ENCODE measurements at places on chromosomes 2 and 18.

GRCh38 chr2:47386551-47386950 lies 16.4 kb upstream of the MSH2 start:
- DNase-seq = no peak

GRCh38 chr2:70024284-70024683 lies 62.9 kb upstream of the ASPRV1 start:
- no peak for DNase-seq

GRCh38 chr2:234958746-234959395 lies 7.1 kb downstream of the SH3BP4 start:
- DNase-seq = no peak

DNA sequence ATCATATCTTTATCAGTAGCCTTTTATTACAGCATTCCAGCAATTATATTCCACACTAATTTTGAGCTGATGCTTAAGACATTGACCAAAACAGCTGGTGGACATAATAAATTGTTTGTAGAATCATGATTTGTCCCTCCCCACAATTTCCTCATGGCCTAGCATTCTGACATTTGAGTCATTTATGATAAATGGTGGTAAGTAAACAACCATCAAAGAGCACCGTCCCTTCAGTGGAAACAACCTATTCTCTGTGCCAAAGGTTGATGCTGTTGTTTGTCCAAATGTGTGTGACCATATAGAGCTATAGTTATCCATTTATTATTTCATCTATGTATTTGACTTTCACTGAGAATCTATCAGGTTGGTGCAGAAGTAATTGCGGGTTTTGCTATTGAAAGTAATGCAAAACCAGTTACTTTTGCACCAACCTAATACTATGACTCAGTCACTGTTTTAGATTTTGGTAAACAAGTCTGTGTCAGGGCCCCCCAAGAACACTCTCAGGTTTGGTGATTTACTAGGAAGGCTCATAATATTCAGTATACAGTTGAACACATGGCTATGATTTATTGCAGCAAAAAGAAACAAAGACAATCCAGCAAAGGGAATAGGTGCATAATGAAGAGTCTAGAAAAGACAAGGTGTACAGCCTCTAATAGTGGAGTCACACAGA lies 608.7 kb upstream of the REG3G start:
- DNase-seq = no peak

- no peak for DNase-seq
Observed at GRCh38 chr2:218518876-218519275, 49.3 kb downstream of the USP37 start.

- no peak for DNase-seq
Observed at GRCh38 chr18:40738321-40738880, 1216.6 kb upstream of the PIK3C3 start.

- DNase-seq = no peak
Observed at GRCh38 chr2:172655091-172655837, 80.4 kb upstream of the RAPGEF4 start.

- no peak for DNase-seq
Observed at GRCh38 chr2:145323512-145323911, 803.6 kb upstream of the ZEB2 start.

- no peak for DNase-seq
Observed at GRCh38 chr2:197327472-197328098, 17.0 kb upstream of the ANKRD44 start.

- no peak for DNase-seq
Observed at GRCh38 chr2:150126839-150127238, 360.6 kb downstream of the RND3 start.
